Left renal pelvis (tissue), 4 donors: ENCODE measurements at places on chromosomes 4 and X.

- no peak for DNase-seq
These were observed 52.8 kb downstream of the P2RY10 start for GRCh38 chrX:78997870-78998558.

DNA sequence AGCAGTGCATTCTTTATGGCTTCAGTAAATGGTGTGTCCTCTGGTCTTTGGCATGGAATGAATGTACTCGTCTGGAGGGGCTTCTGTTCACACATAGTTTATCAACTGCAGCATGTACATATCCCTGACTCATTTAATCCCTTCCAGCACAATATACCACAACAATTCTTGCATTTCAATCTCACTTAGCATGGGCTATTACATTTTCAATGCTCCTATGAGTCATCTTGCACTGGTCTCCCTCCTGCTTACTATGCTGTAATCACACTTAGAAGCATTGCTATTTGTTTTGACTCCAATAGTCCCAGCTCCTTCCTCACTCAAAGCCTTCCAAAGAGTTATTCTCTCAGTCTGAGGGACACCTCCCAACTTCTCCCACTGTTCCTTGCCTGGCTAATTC is 180.9 kb upstream of the NUDT10 start:
- no peak for DNase-seq

GRCh38 chr4:16078195-16078760 is 5.5 kb downstream of the PROM1 start:
- no peak for DNase-seq

DNA sequence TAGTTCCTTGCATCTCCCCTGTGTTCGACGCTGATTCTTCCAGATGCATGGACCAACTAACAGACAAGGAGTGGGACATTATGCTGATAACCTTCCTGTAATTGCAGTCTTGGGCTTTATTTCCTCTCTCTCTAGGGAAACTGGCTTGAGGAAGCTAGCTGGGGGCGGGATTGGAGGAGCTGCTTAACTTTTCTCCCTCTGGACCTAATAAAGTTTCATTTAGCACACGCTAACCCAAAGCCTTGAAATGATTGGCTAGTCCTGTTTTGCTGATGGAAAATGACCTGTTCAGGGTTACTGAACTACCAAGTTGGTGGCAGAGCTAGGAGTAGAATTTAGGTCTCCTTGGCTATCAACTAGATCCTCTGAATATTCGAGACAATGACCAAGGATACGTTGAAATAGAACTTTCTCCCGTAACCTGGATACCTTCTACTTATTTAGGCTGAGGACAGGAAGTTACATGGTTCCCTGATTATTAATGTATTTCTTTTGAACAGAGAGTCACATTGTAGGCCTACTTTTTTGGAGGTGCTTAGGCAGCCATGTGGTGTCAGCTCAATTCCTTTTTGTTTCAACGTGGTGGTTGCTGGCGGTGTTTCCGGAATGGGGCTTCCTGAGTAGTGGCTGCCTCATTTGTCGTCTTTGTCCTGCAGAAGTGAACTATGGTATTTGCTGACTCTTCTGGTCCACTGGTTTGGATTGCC is 2.0 kb downstream of the PGK1 start:
- DNase-seq, result no peak

DNA sequence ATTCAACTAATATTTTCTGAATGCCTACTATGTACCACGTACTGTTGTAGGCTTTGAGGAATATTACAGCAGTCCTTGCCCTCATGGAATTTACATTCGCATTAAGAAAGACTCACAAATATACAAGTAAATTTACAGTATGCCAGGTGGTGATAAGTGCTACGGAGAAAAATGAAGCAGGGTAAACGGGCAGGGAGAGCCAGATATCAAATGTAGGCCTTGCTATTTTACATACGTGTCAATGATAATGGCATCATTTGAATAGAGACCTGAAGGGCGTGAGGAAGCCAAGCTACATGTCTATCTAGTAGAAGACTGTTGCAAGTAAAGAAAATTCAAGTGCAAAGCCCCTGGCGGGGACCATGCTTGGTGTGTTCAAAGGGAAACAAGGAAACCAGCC is 65.2 kb downstream of the AMMECR1 start:
- DNase-seq, result no peak

GRCh38 chr4:76569225-76569624 is 134.2 kb downstream of the SHROOM3 start:
- no peak for DNase-seq

DNA sequence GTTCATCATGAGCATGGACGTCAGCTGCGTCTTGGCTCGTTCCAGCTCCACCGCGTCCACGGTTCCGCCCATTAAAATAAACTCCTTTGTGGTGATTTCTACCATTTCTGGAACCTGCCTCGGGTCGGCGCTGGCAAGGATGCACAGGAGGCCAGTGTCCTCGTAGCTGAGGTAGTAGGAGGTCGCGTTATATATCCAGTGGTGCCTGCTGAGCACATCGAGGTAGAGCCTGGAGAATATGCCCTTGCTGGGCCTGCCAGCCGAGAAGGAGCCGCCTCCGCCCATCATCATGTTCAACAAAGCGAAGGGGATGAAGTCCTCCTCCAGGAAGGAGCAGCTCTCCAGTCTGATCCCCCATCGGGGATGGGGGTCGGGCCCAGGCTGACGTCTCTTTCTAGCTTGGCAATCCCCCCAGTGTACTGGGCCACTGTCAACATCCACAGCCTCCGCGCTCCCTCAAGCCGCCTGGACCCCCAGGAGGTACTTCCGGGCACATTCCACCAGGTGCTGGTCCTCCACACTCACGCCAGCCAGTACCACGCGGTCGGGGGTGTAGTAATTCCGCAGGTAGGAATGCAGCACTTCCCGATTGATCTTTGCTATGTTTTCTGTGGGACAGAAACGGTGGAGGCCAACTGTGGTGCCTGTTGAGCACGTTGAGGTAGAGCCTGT is 120.9 kb upstream of the GRID2 start:
- no peak for DNase-seq

DNA sequence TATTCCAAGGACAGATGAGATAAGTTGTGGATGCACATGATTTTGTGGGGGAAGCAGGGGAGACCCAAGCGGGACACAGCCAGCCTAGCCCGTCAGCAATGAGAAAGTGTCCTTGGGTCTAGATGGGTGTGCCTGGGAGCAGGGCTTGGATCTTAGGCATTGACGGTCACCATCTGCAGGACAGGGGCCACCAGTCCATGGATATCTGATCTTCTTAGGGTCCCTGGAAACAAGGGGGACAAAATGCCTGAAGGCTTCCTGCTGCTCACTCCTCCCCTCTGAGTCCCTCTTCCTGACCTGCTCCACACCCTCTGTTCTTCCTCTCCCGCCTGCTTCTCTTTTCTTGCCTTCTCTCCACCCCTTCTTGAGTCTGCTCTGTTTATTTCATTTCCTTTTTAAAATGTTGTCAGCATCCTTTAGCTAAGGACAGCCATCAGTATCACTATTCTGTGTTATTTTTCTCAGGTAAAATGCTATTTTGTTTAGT is 298.4 kb downstream of the RAPGEF2 start:
- DNase-seq, result no peak

DNA sequence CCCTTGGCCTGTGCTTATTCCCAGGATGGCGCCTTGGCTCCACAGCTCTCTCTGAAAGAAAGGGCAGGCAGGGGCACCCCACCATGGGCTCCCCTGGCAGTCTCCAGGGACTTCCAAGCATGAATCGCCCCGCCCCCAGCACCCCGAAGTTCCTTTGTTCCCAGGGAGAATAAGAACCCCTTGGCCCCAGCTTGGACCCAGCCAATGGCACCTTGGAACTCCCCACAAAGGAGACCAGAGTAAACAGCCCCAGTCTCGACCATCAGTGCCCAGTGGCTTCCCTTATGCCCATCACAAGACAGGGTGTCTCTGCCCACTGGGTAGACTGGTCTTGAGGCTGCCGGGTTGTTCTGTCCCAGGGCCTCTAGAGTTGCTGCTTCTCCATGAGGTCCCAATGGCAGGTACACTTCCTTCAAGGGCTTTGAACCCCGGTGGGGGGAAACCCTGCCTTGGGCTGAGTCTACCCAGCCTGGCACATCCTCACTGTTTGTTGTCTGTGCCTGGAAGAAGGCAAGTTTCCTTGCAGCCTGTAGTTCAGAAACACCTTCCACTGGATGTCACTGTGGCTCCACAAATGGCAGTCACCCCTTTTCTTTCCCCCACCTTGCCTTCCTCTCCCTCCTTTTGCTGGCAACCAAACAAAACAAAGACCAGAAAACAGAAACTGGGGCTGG is 30.8 kb downstream of the NBDY start:
- no peak for DNase-seq

GRCh38 chr4:28636971-28637370 is 1776.3 kb downstream of the STIM2 start:
- DNase-seq, result no peak

DNA sequence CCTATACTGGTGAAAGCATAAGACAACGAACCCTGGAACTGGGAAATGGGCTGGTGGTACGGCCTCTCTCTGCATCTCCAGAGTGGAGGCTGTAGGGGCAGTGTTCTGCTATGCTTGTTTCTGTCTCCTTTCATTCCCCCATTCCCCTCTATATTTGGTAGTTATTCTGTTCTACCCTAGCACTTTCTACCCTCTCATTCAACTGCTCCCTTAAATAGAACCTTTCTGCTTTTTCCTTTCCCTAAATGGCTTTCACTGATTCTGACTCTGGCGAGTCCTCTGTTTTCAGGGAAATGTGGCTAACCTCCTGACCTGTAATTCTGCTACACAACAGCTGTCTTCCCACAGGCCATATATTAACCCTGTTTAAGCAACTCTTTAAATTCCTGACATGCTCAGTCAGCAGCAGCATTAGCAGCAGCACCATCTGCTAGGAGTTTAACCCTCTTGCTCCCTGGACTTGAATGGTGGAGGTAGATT is 94.2 kb downstream of the CXCL13 start:
- peak; percentile 64 for DNase-seq

- DNase-seq, result no peak
These were observed 2.3 kb downstream of the TBL1X start for GRCh38 chrX:9467146-9467545.
